ENCODE measurements at places on chromosomes 6 and 20.

DNA sequence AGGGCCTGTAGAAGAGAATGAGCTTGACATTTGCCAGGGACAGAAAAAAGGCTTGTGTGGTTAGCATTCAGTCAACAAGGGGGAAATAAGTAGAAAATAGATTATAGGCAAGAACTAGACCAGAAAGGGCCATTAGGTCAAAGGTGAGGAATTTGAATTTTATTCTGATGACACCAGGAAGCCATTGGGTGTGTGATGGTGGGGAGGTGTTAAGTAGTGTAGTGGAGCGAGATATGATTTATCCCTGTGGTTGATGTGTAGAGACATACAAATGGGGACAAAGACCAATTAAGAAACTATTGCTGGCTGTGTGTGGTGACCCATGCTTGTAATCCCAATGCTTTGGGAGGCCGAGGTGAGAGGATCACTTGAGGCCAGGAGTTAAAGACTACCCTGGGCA lies 11.0 kb downstream of the DSTN start:
- DNase-seq: peak; percentile 45

GRCh38 chr20:3307078-3307477 lies 68.1 kb upstream of the SLC4A11 start:
- no peak for DNase-seq

DNA sequence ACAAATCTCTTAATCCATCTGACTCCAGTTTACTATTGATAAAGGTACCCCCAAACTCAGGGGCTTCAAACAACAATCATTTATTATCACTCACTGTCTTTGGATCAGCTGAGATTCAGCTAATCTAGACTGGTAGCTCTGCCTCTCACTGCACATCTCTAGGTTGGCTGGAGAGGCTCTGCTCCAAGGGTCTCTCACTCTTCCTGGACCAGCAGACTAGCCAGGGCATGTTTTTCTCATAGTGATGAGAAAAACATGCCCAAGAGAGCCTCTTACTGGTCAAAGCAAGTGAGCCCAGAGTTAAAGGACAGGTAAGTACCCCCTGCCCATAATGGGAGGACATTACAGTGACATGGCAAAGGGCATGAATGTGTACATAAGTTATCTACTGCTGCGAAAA lies 115.1 kb upstream of the BEND3 start:
- no peak for DNase-seq

DNA sequence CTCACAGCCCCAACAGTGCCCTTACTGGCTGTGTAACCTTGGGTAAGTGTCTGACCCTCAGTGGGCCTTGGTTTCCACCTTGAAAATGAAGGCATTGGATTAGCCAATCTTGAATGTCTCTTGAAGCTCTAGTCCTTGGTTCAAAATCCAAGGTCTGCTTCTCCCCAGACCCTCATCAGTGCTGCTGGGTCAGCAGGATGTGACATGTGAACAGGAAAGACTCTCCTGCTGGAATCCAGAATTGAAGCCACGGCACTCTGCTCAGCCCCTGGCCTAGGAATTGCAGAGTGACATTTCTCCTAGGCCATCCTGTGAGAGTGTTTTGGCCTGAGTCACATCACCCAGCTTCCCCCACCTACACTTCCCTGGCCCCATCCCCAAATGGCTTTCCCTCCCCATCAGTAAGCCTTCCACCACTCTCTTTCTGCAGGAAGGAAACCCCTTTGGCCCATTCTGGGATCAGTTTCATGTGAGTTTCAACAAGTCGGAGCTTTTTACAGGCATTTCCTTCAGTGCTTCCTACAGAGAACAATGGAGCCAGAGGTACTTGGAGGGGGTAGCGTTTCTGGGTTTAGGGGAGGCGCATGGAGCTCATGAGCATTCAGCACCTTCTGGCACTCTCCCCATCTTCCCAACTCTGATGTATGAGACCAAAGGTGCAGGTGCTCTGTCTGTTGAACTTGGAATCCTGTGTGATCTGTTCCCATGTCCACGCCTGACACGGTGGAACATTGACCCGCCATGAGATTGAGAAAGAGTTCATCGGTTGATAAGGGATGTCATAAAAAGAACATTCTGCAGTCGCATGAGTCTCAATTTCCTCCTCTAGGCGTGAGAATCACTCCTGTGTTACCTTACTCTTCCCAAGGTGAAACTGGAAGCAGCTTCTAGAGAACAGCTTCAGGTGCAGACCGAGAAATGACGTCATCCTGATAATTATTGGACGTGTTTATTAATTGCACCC lies 8.8 kb downstream of the POFUT1 start:
- DNase-seq: no peak

DNA sequence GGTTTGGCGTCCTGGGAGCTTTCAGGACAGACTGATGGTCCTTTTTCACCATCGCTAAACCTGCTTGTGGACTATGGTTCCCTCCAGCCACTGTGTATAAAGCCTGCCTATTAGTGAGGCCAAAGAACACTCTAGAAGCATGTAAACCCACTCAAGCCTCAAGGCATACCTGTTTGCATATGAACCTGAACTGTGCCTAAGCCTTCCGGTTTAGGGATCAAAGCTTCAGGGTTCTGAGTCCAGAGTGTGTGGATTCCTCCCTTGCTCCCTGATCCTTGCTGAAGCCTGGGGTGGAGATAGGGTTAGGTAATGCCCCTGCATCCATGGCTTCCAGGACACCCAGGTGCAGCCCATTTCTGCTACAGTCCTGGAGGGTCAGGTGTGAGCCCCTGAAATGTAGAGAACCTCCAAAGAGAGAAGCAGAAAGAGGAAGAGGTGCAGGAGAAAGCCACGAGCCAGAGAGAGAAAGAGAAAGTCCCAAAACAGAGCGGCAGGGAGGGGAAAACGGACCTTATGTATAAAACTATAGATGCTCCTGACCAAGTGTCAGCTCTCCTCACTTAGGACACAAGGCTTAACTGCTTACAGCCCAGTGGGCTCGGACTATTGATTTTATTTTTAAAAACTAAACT lies 93.3 kb downstream of the SCML4 start:
- no peak for DNase-seq

GRCh38 chr6:115514656-115515055 lies 546.0 kb downstream of the FRK start:
- no peak for DNase-seq

DNA sequence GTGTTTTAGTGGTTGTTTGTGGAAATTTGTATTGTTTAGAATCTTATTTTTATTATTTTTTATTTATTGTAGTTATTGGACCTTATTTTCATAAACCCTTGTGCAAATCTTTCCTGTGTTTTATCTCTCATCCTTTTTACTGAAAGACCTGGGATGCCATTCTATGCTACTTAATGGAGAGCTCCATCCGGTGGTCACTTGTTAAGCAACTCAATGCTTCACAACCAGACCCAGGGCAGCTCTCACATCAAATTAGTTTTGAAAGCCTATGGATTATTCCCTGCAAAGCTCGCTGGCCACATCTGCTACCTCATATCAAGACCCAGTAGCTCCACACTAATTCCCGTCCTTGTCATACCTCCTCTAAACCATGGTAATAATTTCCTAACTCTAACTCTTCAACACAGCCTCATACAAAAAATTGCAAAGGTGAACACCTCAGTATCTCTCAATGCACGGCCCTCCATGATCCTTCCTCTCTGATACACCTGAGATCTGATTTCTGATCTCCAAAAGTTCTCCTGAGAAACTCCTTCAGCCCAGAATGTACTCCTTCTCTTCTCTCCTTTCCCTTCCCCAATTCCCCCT lies 296.6 kb upstream of the MANEA start:
- DNase-seq: no peak

DNA sequence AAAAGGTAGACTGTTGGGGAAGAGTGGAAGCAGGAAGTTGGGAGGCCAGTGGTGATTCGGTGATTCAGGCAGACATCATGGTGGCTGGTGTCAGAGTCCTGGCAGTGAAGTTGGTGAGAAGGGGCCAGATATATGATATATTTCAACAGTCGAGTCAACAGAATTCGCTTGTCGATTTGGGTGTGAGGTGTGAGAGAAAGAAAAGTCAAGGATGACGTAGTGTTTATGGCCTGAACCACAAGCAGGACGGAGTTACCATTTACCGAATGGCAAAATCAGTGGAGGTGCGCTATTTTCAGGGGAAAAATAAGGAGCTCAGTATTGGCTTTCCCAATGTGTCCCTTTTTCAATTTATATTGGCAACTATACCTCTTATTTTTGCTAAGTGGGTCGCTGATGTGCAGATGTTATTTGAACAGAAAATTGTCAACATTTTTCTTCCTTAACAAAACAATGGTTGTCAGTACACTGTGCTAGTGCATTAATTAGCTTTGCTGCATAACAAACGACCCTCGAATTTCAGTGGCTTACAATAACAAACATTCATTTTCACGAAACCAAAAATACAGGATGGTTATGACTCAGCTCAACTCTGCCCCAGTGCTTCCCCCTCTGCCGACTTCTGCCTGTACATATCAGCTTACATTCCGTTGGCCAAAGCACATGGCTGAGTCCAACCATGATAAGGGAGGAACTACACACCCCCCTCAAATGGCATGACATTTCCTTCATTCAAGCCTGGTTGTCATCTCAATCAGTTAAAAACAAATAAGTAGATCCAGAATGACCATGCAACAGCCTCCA lies 255.0 kb upstream of the ZFP64 start:
- DNase-seq: peak; percentile 53

GRCh38 chr6:40788661-40789655 lies 201.8 kb upstream of the LRFN2 start:
- DNase-seq: no peak

DNA sequence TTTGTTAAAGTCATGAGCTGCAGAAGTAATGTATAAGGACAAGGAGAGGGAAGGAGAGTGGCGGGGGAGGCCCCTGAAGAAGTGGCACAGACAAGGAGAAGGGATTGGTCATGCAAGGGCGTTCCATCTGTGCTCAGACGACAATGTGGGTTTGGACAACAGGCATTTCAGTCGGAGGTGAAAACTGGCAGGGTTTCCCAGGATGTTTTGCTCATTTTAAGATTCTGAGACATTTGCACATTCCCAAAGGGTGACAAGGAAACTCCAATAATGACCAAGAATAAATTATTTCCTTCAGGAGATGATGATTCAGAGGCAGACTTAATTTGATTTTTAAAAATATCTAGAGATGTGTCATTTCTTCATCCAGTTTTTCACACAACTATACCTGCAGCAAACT lies 181.8 kb downstream of the HIVEP2 start:
- DNase-seq: peak; percentile 4

DNA sequence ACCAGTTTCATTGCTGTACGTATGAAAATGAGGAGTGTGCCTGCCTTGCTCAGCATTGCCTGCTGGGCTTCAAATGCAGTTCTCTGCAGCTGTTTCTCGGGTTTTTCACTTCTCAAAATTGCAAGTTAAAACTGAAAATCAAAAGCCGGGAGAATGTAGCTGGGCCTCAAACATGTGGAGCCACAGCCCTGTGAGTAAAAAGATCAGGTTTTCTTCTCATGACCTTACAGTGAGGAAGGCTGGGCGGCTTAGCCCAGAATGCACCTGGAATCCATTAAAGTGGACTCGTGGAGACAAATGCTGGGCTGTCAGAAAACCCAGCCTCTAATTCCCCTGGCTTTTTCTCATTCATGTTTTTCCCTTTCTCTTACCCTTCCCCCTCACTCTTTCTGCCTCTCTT lies 34.4 kb downstream of the DSE start:
- DNase-seq: no peak

DNA sequence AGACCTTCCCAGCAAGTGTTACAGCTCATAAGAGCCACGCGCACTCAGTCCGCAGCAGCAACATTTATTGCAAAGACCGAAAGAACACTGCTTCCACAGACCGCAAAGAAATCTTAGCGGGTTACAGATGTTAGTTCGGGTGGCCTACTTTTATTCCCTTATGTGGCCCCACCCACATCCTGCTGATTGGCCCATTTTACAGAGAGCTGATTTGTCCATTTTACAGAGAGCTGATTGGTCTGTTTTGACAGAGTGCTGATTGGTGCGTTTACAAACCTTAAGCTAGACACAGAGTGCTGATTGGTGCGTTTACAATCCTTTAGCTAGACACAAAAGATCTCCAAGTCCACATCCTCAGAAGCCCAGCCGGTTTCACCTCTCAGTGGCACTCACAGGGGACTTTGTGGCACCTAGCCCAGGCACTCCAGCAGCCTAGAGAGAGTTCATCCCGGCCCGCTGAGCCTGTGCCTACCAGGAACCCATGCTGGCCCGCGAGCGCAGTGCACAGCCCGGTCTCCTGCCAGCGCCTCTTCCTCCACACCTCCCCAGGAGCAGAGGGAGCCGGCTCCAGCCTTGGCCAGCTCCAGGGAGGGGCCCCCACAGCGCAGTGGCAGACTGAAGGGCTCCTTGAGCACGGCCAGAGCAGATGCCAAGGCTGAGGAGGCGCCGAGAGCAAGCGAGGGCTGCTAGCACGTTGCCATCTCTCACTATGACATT lies 244.3 kb upstream of the TSHZ2 start:
- DNase-seq: no peak

- DNase-seq: no peak
Observed at GRCh38 chr20:15862178-15862577, 711.1 kb downstream of the KIF16B start.

GRCh38 chr6:102662851-102663250 lies 1269.3 kb downstream of the GRIK2 start:
- no peak for DNase-seq

DNA sequence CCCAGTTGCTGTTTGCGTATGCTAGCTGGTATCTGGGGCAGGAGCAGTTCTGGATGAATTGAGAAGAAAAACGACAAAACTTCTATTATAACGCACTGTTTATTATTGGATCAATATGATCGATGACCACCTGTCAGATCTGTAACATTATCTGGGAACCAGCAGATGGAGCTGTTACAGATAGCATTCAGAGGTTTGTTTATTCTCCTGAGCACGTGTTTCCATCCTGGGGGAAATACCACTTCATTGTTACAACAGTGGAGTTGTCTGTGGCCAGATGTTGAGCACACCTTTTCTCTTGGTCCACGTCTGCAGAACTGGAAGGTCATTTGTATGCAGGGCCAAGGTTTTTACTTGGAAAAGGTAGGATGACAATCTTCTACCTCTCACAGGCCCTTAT lies 16.0 kb upstream of the NKX2-2 start:
- DNase-seq: peak; percentile 17

DNA sequence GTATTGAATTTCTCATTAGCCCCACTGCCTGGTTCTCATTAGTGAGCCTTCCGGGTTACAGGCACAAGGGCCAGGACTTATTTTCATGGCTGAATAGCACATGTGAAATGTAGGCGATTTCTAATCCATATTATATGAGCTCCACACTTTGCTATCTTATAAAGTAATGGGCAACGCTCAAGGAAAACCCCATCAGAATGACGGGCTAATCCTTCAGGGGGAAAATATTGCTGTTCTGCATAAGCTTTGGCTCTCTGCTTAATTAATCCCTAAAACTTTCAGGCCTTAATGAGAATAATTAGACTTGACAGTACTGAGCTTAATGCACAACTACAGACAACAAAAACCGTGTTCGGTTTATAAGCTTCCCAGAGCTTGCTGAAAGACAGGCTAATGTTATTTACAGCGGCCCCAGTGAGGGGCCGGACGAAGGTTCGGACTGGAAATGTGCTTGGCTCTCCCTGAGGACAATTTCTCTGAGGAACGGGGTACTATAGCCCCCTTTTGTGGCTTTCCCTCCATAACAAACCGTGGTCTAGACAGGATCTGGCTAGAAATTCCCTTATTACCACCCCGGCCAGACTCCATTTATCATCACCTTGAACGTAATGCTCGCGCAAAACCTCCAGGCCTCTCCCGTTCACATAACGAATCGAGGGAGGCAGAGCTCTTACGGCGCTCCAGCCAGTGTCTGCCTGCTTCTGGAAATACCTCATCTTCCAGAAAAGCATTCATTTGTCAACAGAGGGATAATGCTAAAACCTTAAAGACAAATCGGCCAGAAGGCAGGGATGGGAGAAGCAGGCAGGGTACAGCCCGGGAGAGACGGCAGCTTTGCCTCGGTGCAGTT lies 164.5 kb downstream of the CD83 start:
- DNase-seq: no peak

GRCh38 chr20:11454966-11455799 lies 462.5 kb upstream of the BTBD3 start:
- peak; percentile 92 for DNase-seq
